Amygdala (tissue), 56 donors: ENCODE measurements at places on chromosomes 2 and 18.

DNA sequence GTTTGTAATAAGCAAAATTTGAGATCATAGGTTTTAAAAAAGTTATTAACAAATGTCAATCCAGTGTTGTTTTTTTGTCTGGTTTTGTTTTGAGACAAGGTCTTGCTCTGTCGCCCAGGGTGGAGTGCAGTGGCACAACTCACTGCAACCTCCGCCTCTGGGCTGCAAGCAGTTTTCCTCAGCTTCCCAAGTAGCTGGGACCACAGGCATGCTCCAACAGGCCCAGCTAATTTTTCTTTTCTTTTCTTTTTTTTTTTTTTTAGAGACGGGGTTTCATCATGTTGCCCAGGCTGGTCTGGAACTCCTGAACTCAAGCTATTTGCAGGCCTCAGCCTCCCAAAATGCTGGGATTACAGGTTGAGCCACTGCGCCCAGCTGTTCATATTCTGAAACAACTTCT lies 31.3 kb downstream of the GALNT3 start:
- no peak for DNase-seq

DNA sequence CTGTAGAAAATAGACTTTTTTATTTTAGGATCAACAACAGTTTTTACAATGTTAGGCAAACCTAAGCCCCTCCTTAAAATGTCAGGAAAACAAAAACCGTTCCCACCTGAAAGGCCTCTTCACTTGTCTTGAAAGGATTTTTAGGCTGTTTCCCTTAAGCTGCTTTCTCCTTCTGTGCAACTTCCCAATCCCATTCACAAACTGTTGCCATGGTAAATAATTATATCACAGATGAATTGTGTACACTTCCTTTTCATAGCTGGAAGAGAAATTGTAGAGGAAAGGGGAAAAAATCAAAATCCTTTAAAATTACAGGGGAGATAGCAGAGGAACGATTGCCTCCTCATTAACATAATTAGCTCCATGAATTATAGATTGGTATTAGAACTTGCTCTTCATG lies 1488.0 kb upstream of the CELF4 start:
- no peak for DNase-seq

GRCh38 chr2:137262594-137262993 lies 497.2 kb downstream of the THSD7B start:
- no peak for DNase-seq

DNA sequence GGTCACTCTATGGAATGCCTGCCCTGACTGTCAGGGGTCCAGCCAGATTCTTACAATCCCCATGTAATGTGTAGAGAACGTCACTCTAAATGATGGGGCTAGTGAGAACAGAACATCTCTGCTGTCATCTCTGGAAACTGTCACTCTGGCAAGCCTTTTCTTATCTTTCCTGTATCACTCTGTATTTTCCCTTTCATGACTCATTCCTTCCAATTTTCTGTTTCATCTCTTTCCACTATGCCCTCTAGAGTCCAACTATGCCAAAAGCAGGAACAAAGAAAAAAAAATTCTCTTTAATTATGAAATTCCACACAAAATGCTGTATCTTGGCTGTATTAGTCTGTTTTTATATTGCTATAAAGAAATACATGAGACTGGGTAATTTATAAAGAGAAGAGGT lies 608.8 kb downstream of the ADCYAP1 start:
- no peak for DNase-seq

DNA sequence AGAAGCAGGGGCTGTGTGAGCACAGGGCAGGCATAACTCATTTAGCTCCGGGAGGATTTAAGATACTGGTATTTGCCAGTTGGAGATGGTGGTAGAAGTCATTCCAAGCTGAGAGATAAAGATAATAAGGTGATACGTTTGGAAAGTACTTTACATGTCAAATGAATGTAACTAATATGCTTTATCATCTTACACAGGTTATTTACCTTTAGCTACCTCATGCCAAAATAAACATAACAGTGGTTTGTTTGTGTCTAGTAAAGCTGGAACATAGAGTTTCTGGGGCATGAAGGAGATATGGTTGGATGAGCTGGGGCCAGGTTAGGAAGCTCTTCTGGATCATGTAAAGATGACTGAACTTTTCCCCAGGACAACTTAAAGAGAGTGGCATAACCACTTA lies 126.9 kb upstream of the PIK3C3 start:
- no peak for DNase-seq

GRCh38 chr2:974054-974453 lies 23.4 kb downstream of the SNTG2 start:
- DNase-seq, result no peak

- DNase-seq, result no peak
Observed at GRCh38 chr2:127700527-127701192, 637 bp upstream of the SFT2D3 start.

- no peak for DNase-seq
Observed at GRCh38 chr2:28754321-28754720, 2.7 kb downstream of the PPP1CB start.

- no peak for DNase-seq
Observed at GRCh38 chr18:34972765-34973414, 68.3 kb upstream of the MAPRE2 start.

GRCh38 chr18:31399306-31400032 lies 22.9 kb downstream of the DSG4 start:
- no peak for DNase-seq

DNA sequence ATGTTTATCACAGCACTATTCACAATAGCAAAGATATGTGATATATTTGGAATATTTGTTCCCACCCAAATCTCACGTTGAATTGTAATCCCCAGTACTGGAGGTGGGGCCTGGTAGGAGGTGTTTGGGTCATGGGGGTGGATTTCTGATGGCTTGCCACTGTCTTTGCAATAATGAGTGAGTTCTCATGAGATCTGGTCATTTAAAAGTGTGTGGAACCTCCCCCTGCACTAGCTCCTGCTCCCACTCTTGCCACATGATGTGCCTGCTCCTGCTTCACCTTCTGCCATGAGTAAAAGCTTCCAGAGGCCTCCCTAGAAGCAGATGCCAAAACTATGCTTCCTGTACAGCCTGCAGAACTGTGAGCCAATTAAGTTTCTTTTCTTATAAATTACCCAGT lies 72.2 kb upstream of the DYNC1I2 start:
- DNase-seq, result no peak

DNA sequence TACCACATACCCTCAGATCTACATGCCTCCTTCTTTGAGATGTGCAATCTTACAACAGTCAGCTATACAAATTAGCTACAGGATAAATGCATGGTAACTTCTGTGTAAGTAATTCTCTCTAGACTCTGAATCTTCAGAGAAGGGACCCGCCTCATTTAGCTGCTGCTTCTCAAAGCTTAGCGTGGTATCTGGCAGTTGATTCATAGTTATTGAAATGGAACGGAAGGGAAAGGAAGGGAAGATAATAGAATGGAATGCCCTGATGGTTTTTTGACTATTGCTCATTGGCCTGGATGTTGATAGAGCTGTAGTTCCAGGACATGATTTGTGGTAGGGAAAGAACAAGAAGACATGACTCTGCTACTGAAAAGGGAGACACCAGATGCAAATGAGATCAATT lies 498.1 kb upstream of the CRIM1 start:
- no peak for DNase-seq

GRCh38 chr18:78912844-78913243 lies 66.8 kb upstream of the SALL3 start:
- no peak for DNase-seq

DNA sequence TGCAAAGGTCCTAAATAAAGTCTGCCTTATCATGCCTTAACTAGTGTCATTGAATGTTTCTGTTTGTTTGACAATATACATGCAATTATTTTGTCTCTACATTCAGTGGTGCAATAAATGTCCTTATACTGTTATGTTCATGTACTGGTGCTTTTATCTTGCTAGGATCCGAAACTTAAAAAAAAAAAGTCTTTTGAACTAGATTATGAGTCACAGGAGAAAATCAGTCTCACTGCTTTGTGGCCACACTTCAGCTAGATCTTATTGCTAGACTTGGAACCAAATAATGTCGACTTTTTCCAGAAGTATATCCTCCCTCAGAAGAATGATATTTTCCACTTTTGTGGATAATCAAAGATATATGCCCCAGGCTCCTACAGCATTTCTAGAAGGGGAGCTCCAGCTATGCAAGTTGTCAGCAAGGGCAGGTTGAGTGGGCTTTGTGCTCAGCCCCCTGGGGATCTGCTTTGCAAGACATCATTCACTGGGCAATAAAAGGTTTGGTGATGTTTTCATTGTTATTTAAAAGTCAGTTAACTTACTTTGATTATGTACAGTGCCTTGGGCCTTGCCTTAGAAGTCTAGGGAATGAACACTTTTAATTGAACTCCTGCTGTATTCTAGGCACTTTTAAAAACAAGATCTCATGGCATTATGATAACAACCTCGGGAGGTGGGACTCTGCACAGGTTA lies 157.1 kb upstream of the LRRTM1 start:
- no peak for DNase-seq

DNA sequence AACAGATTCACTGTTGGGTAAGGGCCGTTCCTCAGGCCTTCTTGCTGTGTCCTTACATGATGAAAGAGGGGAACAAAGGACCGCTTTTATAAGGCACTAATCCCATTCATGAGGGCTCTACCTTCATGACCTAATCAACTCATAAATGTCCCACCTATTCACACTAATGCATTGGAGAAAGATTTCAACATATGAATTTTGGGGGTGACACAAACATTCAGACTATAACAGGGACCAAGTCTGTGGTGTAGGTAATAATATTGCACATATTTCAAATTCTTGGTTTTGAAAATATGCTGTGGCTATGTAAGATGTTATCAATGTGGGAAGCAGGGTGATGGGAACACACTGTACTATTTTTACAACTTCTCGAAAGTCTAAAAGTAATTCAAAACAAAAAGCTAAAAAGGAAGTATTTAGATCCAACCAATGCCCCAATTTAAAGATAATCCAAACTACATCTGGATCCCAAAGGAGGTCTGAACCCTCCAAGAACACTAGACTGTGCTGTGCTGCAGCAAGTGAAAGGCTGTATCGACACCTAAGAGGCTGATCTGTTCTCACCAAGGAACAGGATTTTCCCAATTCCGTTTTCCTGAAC lies 82.4 kb upstream of the TGIF1 start:
- DNase-seq, result no peak

GRCh38 chr2:54574860-54575247 lies 118.7 kb downstream of the SPTBN1 start:
- DNase-seq, result no peak

DNA sequence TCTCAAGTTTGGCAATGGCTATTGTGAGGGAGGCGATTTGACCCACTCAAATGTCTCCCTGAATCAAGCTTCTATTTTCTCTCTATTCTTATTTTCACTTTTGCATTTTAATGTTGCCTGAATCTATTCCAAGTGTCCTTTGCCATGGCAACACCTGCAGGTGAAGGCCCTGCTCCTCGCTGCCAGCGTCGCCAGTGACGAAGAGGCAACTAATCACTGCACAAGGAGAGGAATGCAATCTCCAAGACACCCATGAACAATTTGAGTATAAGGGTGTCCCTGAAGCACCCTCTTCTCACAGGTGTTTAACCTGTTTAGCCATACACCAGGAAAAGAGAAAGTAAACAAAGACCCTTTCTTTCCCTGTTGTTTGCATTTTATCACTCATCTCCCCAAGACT lies 165.6 kb upstream of the VRK2 start:
- no peak for DNase-seq

DNA sequence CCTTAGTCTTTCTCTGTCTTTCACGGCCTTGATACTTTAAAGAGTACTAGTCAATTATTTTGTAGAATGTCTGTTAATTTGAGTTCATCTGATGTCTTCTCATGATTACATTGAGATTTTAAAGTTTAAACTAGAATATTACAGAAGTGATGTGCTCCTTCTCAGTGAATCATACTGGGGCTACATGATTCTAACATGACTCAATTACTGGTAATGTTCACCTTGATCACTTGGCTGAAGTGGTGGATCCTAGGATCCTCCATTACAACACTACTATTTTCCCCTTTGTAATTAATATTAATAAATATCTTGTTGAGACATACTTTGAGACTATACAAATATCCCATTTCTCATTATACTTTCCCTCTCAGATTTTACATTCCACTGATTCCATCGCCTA lies 148.5 kb downstream of the CAMKMT start:
- no peak for DNase-seq

- no peak for DNase-seq
Observed at GRCh38 chr18:7677001-7677400, 109.9 kb downstream of the PTPRM start.

- DNase-seq, result no peak
Observed at GRCh38 chr2:237875256-237876060, 16.0 kb downstream of the RAMP1 start.

DNA sequence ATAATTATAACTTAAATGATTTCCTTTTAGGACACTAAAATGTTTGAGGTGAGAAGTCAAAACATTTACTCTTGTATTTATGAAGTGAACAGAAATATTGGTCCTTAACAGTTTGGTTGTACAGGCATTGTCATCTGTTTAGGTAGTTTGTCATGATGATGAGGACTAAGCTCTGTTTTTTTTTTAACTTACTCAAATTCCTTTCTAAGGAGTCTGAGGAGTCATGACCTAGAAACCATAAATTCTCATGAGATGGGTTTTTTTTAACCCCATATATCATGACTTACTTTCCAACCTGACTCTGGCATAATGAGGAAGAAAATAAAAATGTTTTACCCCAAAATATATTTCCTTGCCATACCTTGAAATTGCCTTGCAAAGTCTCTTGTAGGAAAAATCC lies 1176.2 kb downstream of the SUCLG1 start:
- no peak for DNase-seq

DNA sequence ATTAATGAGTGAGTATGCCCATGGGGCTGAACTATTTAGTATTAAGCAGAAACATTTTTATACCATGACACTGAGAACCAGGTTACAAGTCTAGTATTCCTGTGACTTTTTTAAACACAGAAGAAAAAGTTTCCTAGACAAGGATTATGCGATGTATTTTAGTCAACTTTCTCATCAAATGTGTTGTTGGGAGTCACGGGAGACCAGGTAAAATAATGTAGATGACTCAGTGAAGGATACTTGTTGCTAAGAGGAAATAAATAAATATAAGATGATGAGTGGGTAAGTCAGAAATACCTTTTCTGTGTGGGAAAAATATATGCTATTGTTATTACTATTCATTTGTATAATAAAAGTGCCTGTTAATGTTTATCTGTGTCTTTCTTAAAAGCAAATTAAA lies 23.4 kb downstream of the MBD5 start:
- no peak for DNase-seq

GRCh38 chr2:181677912-181678586 lies 2.3 kb downstream of the NEUROD1 start:
- DNase-seq, result no peak

DNA sequence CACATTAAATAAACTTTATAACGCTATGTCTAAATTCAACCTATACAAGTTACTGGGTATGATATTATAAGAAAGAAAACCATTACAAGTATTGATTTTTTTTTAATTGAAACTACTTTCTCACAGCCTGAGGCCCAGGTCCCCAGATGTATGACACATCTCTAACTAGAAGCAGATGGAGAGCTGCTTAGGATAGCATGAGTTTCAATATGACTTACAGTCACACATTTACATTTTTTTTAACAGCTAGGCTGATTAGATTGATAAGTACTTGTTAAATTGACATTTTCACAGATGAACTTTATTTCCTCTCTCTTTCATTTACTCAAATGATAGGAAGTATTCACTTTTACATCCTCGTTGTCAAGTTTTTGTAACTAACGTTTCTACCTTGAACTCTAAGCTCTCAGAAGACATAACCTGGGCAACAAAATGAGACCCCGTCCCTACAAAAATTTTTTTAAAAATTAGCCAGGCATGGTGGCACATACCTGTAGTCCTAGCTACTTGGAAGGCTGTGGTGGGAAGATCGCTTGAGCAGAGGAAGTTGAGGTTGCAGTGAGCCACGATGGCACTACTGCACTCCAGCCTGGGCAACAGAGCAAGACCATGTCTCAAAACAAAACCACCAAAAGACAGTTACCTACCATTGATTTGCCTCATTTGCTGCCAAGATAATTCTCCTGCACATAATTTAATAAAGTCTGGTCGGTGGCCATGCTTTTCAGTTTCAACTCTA lies 52.4 kb downstream of the STK39 start:
- DNase-seq, result no peak
